NCI-H460 (cell line): ENCODE measurements at places on chromosomes 5 and 9. TPM values are rescaled to one million over a fixed set of nuclear protein-coding genes. Genes with fewer than 3 reads are reported as not detected.

LHX3 gene
- total RNA-seq: 0.07 TPM in 1 of 2 replicates, not detected in the other

DNA sequence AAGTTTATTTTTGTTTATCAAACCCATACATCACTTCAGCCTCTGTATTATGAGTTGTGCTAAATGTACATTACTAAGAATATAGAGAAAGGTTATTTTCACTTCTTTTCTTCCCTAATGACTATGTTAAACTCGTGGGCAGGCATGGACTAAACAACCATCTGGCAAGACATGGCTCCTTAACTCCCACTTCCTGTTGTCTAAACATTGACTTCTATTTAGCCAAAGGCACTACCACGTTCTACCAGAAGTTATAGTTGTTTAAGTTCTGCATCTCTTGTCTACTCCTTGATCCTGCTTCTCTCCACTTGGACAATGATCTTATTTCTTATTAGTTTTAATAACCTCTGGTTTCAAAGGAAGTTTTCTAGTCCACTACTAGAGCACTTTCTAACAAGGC lies 136.1 kb downstream of the MACIR start:
- DNase-seq: no peak

GRCh38 chr9:92270511-92270910 lies 23.0 kb downstream of the IARS1 start:
- no peak for DNase-seq

- DNase-seq: no peak
Measured at GRCh38 chr9:33799928-33800704, 4.8 kb downstream of the PRSS3 start.

- DNase-seq: no peak
Measured at GRCh38 chr9:19379283-19379682, 753 bp downstream of the RPS6 start.

GRCh38 chr9:137397675-137398423 lies 25.1 kb downstream of the EXD3 start:
- no peak for DNase-seq

DNA sequence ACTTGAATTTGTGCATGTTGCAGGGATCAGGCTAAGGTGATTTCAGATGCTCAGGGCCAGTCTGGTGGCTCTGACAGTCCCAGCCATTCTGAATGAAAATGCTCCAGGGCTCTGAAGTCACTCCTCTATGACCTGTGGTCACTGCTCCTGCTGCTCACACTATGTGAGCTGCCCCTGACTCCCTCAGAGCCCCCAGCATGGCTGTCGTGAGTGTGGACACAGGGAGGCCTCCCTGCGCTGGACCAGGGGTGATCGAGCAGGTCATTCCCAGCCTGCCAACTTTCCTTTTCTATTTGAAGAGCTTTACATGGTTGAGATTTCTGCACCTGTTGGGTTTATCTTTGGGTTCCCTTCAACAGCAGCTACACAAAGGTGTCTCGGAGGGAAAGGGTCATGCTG lies 74.5 kb downstream of the WNK2 start:
- DNase-seq: no peak
